Upper lobe of right lung (tissue), 1 donor: ENCODE measurements at places on chromosomes 2 and 18.

DNA sequence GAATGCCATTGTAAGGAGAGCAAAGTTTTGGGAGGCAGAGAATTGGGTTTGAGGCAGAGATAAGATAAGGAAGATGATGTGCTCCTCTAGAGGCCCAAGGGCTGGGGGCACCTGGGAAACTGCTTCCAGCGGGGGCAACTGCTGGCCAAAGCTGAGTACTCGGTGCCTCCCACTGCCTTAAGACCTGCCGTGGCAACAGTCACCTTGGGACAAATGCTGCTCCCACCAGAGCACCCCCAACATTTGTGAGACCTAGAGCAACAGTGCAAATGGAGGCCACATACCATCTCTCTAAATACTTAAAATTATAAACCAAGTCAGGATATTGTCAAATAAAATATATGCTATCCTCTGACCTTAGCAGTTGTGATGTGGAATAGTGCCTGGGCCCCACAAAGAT lies 127.1 kb downstream of the CAPN13 start:
- peak; percentile 15 for DNase-seq

DNA sequence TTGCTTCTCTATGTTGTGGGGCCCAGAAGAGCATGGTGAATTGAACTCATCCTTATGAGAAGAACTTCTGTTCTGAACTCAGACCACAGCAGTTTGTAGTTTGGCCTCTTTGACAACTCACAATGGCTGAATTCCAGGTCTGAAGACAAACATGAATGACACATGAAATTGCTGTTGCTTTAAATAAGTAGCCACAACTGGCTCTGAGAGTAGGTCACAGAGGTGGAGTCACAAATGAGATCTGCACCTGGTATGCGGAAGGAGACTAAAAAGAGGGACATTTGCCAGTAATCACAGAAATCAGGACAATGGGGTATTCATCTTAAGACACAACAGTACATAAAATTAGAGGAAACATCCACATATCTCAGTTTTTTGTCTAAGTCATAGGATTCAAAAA lies 290.3 kb upstream of the MMADHC start:
- DNase-seq, result no peak

DNA sequence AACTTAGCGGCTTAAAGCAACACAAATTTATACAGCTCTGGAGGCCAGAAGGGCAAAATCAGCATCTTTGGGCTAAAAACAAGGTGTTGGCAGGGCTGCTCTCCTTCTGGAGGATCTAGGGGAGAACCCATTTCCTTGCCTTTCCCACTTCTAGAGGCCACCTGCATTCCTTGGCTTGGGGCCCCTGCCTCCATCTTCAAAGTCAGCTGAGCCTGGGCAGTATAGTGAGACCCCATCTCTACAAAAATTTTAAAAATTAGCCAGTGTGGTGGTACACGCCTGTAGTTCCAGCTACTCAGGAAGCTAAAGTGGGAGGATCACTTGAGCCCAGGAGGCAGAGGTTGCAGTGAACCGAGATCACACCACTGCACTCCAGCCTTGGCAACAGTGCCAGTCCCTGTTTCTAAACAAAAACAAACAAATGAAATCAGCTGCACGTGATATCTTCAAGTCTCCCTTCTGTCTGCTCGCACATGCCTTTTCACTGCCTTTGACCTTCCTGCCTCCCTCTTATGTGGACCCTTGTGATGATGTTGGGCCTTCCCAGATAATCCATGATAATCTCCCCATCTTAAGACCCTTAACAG lies 200.6 kb downstream of the ZFP36L2 start:
- DNase-seq, result no peak

DNA sequence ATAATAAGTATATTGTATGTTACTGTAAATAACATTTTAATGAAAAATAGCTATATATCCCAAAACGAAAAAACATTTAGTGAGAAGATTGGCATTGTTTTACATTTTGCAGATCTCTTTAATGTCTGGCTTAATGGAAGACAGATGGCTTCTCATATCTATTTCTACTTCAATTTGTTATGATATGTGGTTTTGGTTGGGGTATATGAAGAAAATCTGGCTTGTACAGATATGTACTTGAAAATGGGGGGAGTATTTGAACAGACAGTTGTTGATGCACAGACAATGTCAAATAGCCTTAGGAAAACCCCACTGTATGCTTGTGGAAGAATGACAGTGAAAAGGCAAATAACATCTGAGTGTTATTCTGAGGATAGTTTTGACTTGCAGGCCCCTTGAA lies 23.6 kb upstream of the GMCL1 start:
- no peak for DNase-seq

DNA sequence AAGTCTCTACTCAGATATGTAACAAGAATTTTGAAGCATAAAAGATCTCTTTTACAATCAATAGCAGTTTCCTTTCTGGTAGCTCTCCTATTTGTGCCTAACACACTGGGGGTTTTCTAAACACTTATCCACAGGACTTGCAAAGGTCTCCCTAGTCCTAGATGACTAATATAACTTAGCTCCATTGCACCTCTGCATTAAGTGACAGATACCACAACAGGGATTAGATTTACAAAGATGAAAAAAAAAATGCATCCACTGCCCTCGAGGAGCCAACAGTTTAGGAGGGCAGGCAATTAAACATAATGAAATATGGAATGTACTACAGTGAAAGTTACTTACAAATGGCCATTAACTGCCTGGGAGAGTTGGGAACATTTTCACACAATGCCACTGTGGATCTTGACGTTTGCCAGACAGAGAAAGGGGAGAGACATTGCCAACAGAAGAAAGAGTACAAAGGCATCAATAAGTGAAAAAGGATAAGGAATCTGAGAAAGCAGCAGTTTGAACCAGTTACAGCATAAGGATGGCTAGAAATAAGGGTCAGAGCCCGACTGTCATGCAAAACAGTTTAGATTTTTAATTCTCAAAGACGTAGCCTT lies 14.3 kb downstream of the PPP3R1 start:
- DNase-seq, result no peak

DNA sequence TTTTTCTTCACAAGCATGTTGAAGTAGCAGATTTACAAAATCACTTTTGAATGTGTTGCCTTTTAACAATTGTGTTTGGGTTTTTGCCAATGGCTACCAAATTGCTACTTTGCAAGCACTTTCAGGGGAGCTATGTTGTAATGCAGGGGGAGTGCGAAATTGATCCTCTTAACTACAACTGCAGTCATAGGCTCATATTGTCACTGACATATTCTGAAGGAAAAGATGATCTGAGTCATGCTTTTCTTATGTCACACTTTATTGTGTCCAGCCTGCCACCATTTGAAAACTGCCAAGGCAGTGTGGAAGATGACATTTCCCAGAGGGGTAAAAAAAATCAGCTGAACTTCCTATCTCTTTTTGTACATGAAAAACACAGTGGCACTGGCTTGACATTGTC lies 74.9 kb downstream of the GPD2 start:
- no peak for DNase-seq

GRCh38 chr2:195316486-195316885 lies 340.5 kb upstream of the SLC39A10 start:
- DNase-seq, result no peak

DNA sequence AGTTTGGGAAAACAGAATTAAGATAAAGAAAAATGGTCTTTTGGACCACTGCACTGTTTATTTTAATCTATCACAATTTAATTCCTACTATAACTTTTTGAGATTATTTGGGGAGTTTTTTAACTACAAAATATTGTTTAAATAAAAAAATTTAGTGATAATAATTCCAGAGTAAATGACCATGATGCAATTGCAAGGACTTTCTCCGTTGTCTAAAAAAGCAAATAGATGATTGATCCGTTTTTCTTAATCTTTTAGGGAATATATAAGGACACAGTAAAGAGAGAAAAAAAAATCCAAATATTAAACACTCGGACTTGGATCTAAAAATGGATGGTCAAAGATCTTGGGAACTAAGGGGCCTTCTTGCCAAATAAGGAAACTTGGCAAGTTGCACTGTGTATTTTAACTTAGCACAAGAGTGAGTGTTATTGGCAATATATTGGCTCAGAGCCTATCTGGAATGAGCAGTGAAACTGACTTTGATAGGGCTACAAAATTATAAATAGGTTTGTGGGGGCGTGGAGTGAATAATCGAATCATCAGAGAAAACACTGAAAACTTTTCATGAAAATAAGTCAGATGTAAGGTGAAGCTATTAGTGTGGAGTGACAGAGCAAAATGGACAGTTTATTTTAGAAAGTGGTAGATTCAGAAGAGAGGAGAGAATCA lies 2.0 kb downstream of the MAP3K20 start:
- no peak for DNase-seq

- no peak for DNase-seq
These were observed 58.8 kb downstream of the C2orf74 start for GRCh38 chr2:61220768-61221167.

DNA sequence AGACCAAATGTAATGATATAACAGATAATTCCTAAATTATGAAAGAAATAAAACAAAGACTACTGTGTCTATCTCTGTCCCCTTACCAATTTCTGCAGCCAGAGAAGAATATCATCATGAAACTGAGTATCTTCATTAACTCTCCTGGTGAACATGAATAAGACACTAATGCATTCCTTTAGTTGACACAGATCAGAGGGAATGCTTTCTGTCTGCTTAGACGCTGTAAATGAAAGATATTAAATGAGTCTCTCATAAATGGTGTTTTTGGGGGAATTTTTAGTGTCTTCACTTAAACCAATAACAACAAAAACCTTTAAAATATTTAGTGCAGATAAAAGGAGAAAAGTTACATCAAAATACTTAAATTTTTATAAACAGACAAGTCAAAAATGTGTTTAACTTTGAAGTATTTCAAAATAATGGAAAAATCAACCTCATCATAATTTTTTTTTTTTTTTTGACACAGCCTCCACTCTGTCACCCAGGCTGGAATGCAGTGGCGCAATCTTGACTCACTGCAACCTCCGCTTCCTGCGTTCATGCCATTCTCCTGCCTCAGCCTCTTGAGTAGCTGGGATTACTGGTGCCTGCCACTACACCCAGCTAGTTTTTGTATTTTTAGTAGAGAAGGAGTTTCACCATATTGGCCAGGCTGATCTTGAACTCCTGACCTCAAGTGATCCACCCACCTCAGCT lies 16.0 kb downstream of the EPG5 start:
- peak; percentile 69 for DNase-seq

- no peak for DNase-seq
These were observed 734.2 kb upstream of the CHAC2 start for GRCh38 chr2:53033411-53033810.

DNA sequence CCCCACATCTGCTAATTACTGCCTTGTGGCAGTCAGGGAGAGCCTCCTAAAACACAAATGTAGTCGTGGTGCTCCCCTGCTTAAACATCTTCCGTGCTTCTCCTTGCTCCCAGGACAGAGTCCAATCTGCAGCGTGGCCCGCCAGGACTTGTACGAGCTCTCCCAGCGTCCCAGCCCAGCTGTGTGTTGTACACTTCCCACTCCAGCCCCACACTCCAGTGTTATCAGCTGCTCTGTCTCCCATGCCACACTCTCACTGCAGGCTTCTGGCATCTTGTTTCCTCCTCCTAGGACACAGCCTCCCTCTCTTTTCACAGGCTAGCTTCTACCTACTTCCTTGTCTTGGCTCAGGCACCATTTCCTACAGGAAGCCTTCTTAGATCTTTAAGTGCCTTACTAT lies 199.4 kb downstream of the ALPK2 start:
- no peak for DNase-seq

DNA sequence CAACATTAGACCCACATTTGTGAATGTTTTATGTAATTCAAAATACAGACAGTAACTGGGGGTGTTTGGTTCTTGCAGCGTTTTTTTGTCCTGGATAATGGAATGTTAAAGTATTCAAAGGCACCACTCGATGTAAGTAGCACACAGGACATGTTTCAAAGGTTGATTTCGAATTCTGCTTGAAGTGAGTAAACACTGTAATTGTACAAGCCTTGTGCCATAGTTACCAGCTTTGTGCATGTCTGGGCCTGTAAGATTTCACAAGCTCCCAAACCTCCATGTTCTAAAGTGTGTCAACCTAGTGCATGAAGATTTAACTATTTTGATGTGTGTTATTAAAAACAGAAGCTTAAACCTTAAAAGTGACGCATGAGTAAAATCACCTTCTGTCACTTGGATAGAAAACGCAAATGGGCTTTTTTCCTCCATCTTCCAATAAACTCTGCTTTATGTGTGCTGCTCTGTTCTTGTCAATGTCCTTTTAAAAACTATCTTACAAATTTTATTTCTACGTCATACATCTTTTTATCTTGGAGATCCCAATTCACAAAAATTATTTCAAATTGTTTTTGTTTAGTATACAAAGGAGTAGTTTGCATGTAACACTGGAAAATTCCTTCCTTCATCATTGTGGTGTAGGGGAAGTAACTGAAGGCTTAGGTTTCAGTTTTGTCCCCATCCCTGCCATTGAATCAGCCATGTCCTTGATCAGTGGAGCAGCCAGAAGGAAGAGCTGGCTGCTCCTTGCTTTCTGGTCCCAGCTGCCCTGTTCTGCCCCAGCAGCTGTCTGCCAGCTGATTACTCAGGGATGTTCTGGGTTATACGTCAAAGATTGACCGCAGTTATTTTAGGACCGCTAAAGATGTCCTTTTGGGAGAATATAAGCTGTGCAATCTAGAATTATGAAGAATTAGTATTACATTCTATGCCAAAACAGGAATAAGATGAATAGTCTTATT lies 119.2 kb downstream of the PRKRA start:
- DNase-seq, result no peak

DNA sequence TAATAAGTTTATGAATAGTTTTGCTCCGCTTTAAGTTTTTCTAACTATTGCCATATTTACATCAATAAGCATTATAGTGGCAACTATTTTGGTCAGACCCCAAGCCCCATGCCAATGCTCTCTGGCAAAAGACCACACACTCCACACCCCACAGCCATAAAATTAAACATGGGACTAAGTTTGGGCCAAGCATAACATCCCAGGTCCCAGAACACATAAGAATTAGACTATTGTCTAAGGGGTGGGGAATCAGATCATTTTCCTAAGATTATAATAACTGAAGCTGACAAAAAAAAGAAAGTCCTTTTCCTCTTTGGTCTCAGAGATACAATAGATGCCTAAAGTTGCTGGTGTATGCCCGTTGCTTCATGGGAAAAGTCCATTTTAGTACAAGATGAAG lies 46.3 kb downstream of the EXOC6B start:
- no peak for DNase-seq

GRCh38 chr2:40820319-40820718 lies 368.4 kb upstream of the SLC8A1 start:
- DNase-seq, result no peak

DNA sequence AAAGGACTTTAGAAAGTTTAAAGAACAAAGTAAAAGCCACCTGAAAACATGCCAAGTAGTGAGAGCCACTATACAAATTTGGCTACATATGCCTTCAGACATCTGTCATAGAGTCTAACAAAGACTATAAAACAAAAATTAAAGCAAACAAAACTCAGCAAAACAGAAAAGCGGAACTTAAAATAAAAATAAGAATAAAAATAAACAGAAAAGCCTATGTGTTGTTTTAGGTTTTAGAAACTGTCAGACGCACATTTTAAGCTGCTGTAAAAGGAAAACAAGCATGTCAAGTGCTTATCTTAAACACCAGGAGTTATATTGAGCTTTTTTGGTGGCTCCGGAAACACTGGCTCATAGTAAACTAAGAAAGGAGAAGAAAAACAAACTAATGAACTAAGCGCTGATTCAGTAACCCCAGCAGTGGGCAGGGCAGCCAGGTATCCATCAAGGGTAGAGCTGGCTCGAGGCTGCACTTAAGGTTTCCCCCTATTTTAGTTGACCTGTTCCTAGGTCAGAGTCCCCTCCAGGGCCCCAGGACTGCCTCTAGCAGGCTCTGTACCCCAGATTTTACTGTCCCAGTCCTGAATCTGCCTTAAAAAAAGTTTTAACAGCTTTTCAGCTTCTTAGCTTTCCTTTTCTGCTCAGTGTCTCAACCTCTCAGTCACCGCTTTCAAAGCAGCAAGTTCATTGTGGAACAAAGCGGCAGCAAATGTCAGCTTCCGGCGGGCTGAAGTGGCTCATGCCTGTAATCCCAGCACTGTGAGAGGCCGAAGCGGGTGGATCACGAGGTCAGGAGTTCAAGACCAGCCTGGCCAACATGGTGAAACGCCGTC lies 15.4 kb upstream of the RMC1 start:
- DNase-seq, result peak; percentile 73
